ENCODE measurements at places on chromosomes 12 and 14.

- no peaks in the 10 kb centered on the region for H3K36me3 ChIP-seq
- no peak overlapping the region for H3K27ac ChIP-seq
- DNase-seq: no peak
- no peak overlapping the region for H3K4me3 ChIP-seq
- no peaks in the 10 kb centered on the region for H3K27me3 ChIP-seq
- no peaks in the 10 kb centered on the region for H3K4me1 ChIP-seq
Observed at GRCh38 chr14:33740531-33740930, 210.3 kb downstream of the EGLN3 start.

- H3K4me3 ChIP-seq: no peak overlapping the region
- no peak for DNase-seq
Observed at GRCh38 chr14:30058401-30058800, 130.8 kb upstream of the PRKD1 start.

DNA sequence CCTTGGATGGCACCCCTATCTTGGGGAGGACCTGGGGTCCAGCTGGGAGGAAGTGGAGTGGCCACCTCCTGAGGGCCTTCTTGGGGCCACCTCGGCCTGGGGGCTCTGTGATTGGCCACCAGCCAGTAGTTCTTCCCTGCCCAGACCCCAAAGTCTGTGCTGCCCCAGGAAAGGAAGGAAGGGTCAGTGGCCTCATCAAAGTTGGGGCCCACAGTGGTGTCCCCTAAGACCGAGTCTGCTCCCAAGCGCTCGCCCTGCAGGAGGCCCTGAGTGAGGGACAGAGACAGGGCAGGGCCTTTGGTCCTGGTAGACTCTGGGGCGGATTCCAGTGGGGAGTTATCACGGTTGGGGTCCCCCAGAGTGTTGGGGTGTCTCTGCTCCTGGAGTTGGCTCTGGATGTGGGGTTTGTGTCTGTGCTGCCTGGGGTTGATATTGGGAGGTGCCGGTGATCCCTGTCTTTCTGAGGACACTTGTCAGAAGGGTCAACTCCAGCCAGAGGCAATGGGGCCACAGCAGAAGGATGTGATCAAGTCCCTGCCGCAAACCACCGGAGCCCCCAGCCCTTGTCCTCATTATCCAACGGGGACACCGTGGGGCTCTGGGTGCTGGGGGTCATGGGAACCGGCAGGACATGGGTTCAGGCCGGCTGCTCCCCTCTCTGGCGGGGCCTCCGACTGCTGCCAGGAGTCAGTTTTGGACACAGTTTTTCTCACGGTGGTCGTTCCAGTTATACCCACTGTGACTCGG, 364.3 kb downstream of the TMEM121 start:
- H3K4me3 ChIP-seq: no peak overlapping the region
- no peaks in the 10 kb centered on the region for H3K4me1 ChIP-seq
- H3K27me3 ChIP-seq: no peaks in the 10 kb centered on the region
- no peak overlapping the region for H3K27ac ChIP-seq
- peak; percentile 58 for DNase-seq

DNA sequence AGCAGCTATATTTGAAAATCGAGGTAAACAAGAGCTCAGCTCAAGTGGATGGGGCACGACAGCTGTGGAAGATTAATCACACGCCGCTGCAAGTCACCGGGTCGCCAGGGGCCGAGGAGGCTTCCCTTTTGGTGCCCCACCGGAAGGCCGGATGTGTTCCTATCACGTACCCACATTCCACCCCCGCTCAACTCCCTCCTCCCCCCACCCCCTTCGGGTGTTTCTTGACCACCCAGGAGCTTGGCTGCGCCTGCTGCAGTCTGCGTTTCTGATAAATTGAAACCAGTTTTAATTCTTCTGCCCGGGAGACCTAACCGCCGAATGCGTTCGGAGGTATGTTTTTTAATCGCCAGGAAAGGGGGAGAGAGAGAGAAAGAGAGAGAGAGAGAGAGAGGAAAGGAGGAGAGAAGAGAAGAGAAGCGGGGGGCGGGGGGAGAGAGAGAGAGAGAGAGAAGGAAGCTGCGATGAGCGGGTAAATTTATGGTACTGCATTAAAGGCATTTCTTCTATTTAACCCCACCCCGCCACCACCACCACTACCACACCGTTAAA, 1.8 kb downstream of the SLC8A3 start:
- H3K36me3 ChIP-seq: no peaks in the 10 kb centered on the region
- no peak overlapping the region for H3K27ac ChIP-seq

DNA sequence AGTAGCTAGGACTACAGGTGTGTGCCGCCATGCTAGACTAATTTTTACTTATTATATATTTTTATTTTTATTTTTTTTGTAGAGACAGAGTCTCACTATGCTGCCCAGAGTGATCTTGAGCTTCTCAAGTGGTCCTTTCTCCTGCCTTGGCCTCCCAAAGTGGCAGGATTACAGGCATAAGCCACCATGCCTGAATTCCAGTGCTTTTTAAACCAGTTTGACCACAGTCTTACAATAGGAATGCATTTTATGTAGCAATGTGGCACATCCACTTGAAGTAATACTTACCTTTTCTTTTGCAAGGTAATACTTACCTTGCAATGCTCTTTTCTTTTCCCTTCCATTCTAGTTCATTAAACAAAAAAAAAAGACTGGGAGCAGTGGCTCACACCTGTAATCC, 38.0 kb upstream of the CPM start:
- H3K4me3 ChIP-seq: no peak overlapping the region
- no peak for DNase-seq
- H3K27ac ChIP-seq: no peak overlapping the region
- H3K4me1 ChIP-seq: peaks cover 16% of the 10 kb centered on the region
- H3K27me3 ChIP-seq: no peaks in the 10 kb centered on the region
- no peaks in the 10 kb centered on the region for H3K36me3 ChIP-seq

DNA sequence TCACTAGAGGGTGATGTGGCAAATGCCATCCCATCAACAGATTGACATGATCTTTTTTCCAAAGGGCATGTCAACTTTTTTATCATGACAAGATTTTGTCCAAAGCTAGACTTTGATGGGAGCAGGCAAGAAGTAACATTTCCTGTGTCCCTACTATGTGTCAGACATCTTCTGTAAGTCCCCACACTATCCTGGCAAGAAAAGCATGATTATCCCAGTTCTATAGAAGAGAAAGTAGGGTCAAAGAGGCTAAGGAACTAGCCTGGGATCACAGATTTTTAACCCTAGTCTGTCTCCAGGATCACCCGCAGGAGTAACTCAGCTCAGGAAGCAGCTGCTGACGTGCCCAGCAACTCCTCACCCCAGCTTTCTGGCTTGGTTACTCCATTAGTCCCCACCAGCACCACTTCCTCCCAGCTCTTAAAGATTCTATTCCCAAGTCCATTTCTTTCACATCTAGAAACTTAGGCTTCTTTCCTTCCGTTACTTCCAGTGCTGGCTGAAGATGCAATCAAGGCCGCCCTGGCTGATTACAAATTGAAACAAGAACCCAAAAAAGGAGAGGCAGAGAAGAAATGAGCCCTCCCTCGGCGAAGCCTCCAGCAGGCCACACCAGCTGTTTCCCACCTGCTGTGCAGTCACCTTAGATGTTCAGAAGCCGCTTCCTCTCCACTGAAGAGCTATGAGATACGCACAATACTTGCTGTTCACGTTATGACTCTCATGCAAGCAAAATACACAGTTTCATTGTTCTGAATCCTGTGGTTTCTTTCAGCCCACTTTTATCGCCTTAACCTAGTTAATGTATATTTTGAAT, 6.2 kb downstream of the ISCU start:
- no peak overlapping the region for H3K4me3 ChIP-seq
- DNase-seq: no peak
- no peak overlapping the region for H3K27ac ChIP-seq
- H3K27me3 ChIP-seq: no peaks in the 10 kb centered on the region
- peaks cover 6% of the 10 kb centered on the region for H3K4me1 ChIP-seq

- no peak overlapping the region for H3K27ac ChIP-seq
- H3K27me3 ChIP-seq: no peaks in the 10 kb centered on the region
- no peaks in the 10 kb centered on the region for H3K36me3 ChIP-seq
- H3K4me1 ChIP-seq: no peaks in the 10 kb centered on the region
Observed at GRCh38 chr14:90614696-90615516, 201.3 kb downstream of the TTC7B start.

DNA sequence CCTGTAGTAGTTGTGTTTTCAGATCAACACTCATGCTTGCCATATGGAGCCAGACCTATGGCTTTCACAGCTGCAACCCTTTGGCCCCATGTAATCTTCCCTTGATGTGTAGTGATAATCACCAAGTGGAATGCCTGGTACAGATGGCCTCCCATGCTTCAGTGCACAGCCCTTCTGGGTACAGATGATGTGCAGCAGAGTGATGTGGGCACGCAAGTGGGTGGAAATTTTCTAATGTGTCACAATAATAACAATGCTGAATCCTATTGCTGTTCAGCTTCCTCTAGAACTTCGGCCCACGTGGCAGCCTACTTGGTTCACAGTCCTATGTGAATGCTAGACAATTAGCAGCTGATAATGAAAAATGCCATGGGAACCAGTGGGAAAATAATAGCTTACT, 188.1 kb downstream of the SNAPC1 start:
- H3K36me3 ChIP-seq: no peaks in the 10 kb centered on the region
- no peak overlapping the region for H3K4me3 ChIP-seq
- H3K4me1 ChIP-seq: no peaks in the 10 kb centered on the region

DNA sequence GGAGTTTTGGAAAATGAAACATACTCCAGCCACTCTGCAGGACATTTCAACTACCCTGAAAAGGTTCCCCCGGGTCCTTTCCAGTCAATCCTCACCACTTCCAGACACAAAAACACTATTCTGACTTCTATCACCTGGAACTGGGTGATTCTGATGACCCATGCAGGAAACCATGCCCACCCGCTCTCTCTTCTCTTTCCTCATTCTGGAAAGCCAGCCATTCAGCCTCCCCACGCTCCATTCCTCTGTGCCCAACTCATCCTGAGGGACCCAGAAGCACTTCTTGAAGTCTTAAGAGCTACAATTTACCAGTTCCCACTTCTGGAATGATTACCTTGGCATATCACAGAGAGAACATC, 3.2 kb downstream of the CCDC88C start:
- peaks cover 49% of the 10 kb centered on the region for H3K36me3 ChIP-seq
- peaks cover 24% of the 10 kb centered on the region for H3K4me1 ChIP-seq
- no peak overlapping the region for H3K4me3 ChIP-seq

DNA sequence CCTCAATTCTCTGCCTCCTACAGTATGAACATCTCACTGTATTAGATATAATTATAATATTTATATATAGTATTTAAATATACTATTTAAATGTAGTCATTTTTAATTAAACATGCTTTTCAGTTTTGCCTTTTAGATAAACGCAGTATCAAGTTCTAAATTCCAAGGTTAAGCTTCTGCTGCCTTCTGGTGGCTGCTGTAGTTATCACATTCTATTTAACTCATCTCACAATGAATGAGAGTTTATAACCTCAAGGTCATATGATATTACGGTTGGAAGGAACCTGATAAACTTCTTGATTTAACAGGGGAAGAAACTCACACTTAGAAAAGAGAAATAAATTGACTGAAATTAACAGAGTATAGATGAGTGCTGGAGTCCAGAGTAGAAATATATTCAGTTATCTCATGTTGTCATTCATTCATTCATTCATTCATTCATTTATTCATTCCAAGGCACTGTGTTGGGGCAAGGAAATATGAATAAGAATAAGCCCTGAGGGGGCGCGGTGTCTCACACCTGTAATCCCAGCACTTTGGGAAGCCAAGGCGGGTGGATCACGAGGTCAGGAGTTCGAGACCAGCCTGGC, 31.9 kb downstream of the GUCY2C start:
- H3K4me3 ChIP-seq: no peak overlapping the region
- DNase-seq: no peak
- H3K36me3 ChIP-seq: no peaks in the 10 kb centered on the region
- H3K27me3 ChIP-seq: no peaks in the 10 kb centered on the region
- H3K4me1 ChIP-seq: no peaks in the 10 kb centered on the region
- H3K27ac ChIP-seq: no peak overlapping the region

- DNase-seq: no peak
- H3K36me3 ChIP-seq: no peaks in the 10 kb centered on the region
- no peak overlapping the region for H3K4me3 ChIP-seq
- no peaks in the 10 kb centered on the region for H3K27me3 ChIP-seq
Observed at GRCh38 chr14:35965400-35965799, 139.3 kb downstream of the BRMS1L start.

DNA sequence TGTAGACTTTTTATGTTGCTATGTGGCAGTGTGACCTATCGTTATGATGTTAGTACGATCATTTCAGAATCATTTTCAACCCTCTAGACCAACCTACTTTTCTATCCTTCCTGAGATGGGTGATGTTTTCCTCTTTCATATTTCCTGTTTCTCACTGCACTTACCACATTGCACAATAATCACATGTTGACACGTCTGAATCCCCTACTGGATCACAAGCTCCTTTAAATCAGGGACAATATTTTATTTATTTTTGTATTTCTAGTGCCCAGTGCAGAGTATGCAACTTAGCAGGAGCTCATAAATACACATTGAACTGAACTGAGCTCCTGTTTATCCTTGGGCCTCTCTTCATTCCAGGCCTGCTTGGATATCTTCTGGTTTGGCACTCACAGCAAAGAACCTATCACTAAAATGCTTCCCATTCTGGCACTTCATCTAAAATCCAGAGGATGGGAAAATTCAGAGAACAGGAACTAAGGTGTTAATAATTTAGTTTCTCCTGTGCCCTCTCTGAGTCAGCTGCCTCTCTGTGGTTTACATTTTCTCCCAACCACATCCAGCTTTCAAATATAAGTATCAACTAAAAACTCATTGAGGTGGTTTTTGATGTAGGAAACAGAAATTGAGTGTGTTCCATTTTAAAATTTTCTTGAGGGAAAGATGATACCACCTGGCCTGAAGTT, 69.4 kb upstream of the DYRK2 start:
- no peaks in the 10 kb centered on the region for H3K4me1 ChIP-seq
- no peak for DNase-seq
- no peak overlapping the region for H3K27ac ChIP-seq
- H3K36me3 ChIP-seq: no peaks in the 10 kb centered on the region
- no peak overlapping the region for H3K4me3 ChIP-seq

DNA sequence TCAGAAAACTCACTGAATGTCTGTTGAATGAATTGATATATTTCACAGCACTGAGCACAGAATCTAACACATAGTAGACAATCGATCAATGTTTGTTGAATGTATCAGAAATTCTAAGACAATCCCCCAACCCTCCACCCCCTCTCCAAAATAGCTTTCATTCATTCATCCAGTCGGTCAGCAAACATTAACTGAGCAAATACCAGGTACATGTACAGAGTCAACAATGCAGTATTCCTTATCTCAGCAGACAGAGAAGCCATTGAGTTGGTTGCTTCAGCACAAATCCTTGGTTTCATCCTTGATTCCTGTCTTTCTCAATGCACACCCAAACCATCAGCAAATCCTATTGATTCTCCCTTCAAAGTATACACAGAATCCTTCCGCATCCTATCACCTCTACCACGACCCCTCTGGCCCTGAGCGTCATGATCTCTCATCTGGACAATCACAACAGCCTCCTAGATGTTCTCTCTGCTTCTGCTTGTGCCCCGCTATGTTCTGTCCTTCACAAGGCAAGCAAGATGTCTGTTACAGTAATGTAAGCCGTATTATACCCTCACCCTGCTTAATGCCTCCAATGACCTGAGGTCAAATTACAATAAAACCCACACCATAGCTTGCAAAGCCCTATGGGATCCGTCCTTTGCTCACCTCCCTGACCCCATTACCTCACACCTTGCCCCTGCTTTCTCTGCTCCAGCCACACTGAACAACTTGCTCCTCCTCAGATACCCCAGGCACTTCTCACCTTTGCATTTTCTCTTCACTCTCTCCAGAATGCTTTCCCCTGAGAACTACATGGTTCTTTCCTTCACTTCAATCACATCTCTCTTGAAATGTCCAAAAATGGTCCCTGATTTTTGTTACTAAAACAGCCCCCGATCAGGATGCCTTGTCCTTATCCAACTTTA, 738.1 kb upstream of the TBX3 start:
- H3K27ac ChIP-seq: no peak overlapping the region
- DNase-seq: no peak
- no peaks in the 10 kb centered on the region for H3K4me1 ChIP-seq
- no peaks in the 10 kb centered on the region for H3K36me3 ChIP-seq
